ENCODE measurements at places on chromosomes 3 and 15.

GRCh38 chr3:115340586-115340985 is 193.5 kb upstream of the ZBTB20 start:
- no peak for DNase-seq

GRCh38 chr3:81602781-81603180 is 158.7 kb downstream of the GBE1 start:
- DNase-seq = no peak

DNA sequence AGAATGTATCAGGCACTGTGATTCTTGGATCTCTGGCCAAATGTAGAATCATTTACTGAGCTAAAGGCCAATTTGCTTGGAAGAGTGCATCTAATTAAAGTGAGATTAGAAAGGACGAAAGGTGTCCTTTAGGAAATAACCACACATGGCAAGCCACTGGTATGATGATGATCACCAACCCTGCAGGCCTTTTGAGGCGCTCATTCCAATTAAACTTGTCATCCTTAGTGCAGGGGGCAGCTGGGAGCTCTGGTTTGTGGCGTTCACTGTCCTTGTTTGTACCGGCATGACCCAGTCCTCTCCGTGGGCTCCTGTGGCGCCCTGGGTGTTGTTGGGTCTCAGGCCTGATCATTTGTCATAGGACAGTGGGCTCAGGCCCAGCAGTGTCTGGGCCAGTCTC is 11.0 kb downstream of the LIMD1 start:
- no peak for DNase-seq

DNA sequence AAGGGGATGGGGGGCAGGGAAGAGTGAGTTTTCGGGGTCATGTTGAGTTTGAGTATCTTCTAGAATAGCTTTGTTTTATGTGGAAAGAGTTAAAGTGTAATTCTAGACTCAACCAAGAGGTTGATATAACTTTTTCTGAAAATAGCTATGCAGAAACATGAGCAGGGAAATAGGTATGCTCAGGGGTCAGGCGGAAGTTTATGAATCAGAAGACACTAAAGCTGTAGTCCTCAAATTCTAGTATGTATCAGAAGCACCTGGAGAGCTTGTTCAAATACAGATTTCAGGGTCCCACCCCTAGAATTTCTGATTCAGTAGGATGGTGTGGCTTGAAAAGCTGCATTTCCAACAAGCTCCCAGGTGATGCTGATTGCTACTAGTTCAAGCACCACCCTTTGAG is 37.6 kb upstream of the UBE2E2 start:
- DNase-seq = no peak

DNA sequence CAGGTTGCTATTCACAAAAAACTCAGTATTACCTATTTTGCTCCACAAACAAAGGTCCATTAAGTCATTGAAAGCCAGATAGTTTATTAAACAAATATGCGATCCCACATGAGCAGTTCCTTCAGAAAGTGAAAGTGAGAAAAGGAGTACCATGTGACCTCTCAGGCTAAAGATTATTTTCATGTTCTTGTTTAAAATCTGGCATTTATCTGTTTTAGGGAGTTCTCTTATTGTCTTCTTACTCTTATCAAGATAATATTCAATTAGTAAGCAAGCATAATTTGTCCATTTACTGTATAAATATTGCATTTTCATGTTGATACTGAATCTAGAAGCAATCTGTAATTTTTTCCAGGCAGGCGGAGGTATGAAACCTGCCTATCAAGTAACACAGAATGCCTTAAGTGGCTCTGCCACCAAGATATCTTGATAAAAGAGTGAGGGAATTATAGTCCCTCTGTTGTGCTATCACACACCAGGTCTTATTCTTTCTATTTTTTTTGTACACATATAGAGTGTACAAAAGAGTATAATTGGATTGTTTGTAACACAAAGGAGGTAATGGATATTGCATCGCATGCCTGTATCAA is 20.1 kb upstream of the PLSCR5 start:
- DNase-seq = no peak
